ENCODE measurements at places on chromosomes 4 and X. TPM values are rescaled to one million over a fixed set of nuclear protein-coding genes. Genes with fewer than 3 reads are reported as not detected.
A peak's percentile ranks its signal among the peaks of the same experiment; 100 is the strongest.

Gene CFAP47
- total RNA-seq = not detected

Gene SPATA18
- not detected for total RNA-seq

Gene TLL1
- not detected for total RNA-seq

Gene SNCA
- total RNA-seq = 1.0 TPM

Gene OPRPN
- not detected for total RNA-seq

Gene TMPRSS11F
- total RNA-seq = not detected

Gene GLRA2
- total RNA-seq = not detected

Gene USP9X
- total RNA-seq = 60.0 TPM

Gene KLB
- not detected for total RNA-seq

Gene RPS6KA3
- 27.7 TPM for total RNA-seq

Gene CABS1
- not detected for total RNA-seq

- DNase-seq = no peak
- no peak overlapping the region for H3K27ac ChIP-seq
- H3K4me3 ChIP-seq = no peak overlapping the region
- H3K36me3 ChIP-seq = no peaks in the 10 kb centered on the region
- no peaks in the 10 kb centered on the region for H3K27me3 ChIP-seq
These were observed 80.4 kb upstream of the GRPR start for GRCh38 chrX:16042980-16043379.

DNA sequence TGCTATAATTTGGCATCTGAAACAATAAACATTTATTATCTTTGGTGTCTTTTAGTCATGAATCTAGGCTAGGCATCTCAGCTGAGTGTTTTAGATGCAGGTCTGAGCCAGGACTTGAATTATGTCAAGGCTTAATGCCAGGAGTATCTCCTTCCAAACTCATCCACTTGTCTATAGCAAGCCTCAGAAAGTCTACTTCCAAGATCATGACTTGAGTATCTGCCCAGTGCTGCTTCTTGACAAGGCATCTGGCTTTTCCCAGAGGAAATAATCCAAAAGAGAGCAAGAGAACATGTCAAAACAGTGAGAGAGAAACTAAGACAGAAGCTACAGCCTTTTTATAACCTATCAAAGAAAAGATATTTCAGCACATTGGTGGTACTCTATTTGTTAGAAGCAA is 1052.1 kb upstream of the PCDH10 start:
- H3K4me1 ChIP-seq = no peaks in the 10 kb centered on the region
- H3K27me3 ChIP-seq = no peaks in the 10 kb centered on the region
- H3K36me3 ChIP-seq = no peaks in the 10 kb centered on the region
- no peak for DNase-seq
- no peak overlapping the region for H3K27ac ChIP-seq

- H3K36me3 ChIP-seq = no peaks in the 10 kb centered on the region
- H3K27ac ChIP-seq = no peak overlapping the region
- DNase-seq = no peak
- H3K4me1 ChIP-seq = peaks cover 5% of the 10 kb centered on the region
- H3K27me3 ChIP-seq = no peaks in the 10 kb centered on the region
These were observed 175.0 kb upstream of the BCOR start for GRCh38 chrX:40272776-40273175.

DNA sequence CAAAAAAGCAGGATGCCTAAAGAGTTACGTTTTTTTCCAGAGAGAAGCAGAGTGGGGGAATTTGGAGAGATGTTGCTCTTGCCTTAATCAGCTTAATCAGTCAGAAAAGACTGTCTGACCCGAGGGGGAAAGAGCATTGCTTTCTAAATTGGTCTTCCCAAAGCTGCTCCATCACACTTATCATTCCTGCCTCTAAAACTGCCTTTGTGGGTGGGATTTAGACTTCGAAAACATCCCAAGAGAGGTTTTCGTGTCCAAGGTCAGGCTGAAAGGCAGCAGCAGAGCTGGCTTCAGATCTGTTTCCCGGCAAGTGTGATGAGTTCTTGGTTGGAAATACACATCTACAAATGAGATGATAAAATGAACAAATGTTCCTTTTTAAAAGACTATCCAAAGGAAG is 155.2 kb downstream of the SH2D1A start:
- no peak for DNase-seq
- no peaks in the 10 kb centered on the region for H3K36me3 ChIP-seq
- H3K4me3 ChIP-seq = no peak overlapping the region
- H3K27me3 ChIP-seq = no peaks in the 10 kb centered on the region

- no peaks in the 10 kb centered on the region for H3K36me3 ChIP-seq
- H3K27me3 ChIP-seq = no peaks in the 10 kb centered on the region
- no peaks in the 10 kb centered on the region for H3K4me1 ChIP-seq
- no peak overlapping the region for H3K4me3 ChIP-seq
- H3K27ac ChIP-seq = no peak overlapping the region
- DNase-seq = no peak
These were observed 453.1 kb downstream of the CCSER1 start for GRCh38 chr4:90580326-90580725.

DNA sequence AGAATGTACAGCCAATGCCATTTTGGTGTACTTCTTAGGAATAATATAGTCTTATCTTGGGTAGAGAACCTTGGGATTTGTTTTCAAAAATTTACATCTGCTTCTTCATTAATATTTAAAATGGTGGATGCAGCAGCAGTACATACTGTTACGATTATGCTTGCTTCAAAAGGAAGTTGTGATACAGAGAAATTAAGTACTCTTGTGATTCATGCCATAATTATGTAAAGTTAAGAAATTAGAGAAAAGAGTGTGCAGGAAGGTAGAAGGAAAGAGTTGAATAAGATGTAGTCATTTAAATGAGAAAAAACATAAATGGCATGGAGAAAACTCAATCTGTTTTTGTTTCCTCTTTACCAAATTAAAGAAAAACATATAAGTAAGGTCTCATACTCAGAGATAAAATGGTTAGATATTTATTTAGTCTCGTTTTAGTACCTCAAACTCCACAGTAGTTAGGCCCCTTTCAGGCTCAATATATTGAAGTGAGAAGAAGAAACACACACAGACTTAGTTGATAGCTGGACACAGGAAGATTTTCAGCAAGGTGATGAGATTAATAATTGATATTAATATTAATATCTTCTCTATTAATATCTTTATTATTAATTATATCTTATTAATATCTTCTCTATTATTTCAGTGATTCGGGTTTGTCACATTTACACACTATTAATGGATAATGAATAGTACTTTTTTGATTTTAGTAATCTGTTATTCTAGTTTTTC is 70.1 kb upstream of the HPGD start:
- no peaks in the 10 kb centered on the region for H3K27me3 ChIP-seq
- no peak overlapping the region for H3K27ac ChIP-seq
- H3K4me1 ChIP-seq = peaks cover 7% of the 10 kb centered on the region
- H3K4me3 ChIP-seq = no peak overlapping the region

DNA sequence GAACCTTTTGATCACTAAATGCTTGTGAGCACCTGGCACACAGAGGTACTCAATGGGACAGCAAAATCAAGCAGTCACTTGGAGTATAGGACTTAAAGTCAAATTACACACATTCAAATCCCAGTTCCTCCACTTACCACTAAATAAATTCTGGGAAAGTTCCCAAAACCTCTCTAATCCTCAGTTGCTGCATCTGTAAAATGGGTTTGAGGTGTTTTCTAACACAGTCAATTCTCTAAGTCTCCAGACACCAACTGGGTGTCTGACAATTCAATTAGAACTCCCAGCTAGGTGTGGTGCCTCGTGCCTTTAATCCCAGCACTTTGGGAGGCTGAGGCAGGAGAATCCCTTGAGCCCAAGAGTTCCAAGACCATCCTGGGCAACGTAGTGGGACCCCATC is 19.0 kb downstream of the QDPR start:
- peaks cover 15% of the 10 kb centered on the region for H3K4me1 ChIP-seq
- no peak overlapping the region for H3K27ac ChIP-seq
- H3K27me3 ChIP-seq = no peaks in the 10 kb centered on the region
- no peak overlapping the region for H3K4me3 ChIP-seq
- no peak for DNase-seq

GRCh38 chrX:109632906-109633504 is 8.0 kb upstream of the KCNE5 start:
- H3K27ac ChIP-seq = no peak overlapping the region
- DNase-seq = no peak
- no peaks in the 10 kb centered on the region for H3K4me1 ChIP-seq
- peaks cover 3% of the 10 kb centered on the region for H3K36me3 ChIP-seq

- H3K4me1 ChIP-seq = no peaks in the 10 kb centered on the region
- H3K36me3 ChIP-seq = no peaks in the 10 kb centered on the region
- no peak for DNase-seq
- H3K27ac ChIP-seq = no peak overlapping the region
- H3K27me3 ChIP-seq = no peaks in the 10 kb centered on the region
These were observed 15.5 kb downstream of the ZNF185 start for GRCh38 chrX:152913346-152913745.

DNA sequence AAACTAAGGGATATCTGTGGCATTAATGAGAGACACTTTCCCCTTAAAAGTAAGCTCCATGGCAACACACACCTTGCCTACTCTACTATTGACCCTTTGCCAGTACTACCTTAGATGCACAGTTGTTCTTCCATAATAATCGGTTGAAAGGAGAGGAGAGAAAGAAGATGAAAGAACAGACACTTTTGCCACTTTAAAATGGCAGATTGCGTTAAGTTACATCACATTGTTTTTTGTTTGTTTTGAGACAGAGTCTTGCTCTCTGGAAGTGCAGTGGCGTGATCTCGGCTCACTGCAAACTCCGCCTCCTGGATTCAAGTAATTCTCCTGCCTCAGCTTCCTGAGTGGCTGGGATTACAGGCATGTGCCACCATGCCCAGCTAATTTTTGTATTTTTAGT is 239.8 kb downstream of the SCFD2 start:
- DNase-seq = no peak
- no peak overlapping the region for H3K27ac ChIP-seq
- peaks cover 16% of the 10 kb centered on the region for H3K36me3 ChIP-seq
- peaks cover 13% of the 10 kb centered on the region for H3K4me1 ChIP-seq

- H3K4me1 ChIP-seq = no peaks in the 10 kb centered on the region
- H3K27me3 ChIP-seq = no peaks in the 10 kb centered on the region
- H3K27ac ChIP-seq = no peak overlapping the region
- no peak for DNase-seq
- H3K36me3 ChIP-seq = peaks cover 7% of the 10 kb centered on the region
- no peak overlapping the region for H3K4me3 ChIP-seq
These were observed 60.9 kb downstream of the CLOCK start for GRCh38 chr4:55485821-55486220.

GRCh38 chr4:173231916-173232315 is 63.3 kb downstream of the GALNT7 start:
- no peak overlapping the region for H3K27ac ChIP-seq
- H3K4me1 ChIP-seq = peaks cover 4% of the 10 kb centered on the region
- no peaks in the 10 kb centered on the region for H3K27me3 ChIP-seq
- no peak for DNase-seq
- no peak overlapping the region for H3K4me3 ChIP-seq

- no peaks in the 10 kb centered on the region for H3K27me3 ChIP-seq
- peak overlapping the region; percentile 89 for H3K27ac ChIP-seq
- H3K4me1 ChIP-seq = peaks cover 37% of the 10 kb centered on the region
- H3K4me3 ChIP-seq = peak overlapping the region; percentile 85
- no peak for DNase-seq
- no peaks in the 10 kb centered on the region for H3K36me3 ChIP-seq
These were observed 931 bp downstream of the DDX60 start for GRCh38 chr4:168317621-168318020.

DNA sequence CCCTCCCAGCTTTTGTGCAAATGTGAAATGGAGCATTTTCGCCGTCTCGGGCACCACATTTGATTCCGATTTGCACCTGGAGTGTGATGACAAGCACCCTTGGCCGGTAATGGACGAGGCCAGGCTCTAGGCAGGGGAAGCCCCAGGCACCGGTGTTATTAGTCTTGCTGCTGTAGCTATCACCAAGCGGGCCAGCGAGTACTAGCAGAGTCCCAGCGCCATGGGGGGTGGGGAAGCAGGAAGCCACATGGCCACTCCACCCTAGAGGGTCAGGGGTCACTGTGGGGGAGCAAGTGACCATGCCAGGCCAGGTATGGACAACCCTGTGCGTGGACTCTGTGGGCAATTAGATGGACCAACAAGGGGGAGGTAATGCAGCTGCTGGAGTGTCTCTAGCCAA is 88.8 kb downstream of the CPZ start:
- DNase-seq = no peak
- H3K36me3 ChIP-seq = no peaks in the 10 kb centered on the region
- H3K4me1 ChIP-seq = no peaks in the 10 kb centered on the region
- no peak overlapping the region for H3K27ac ChIP-seq
- no peak overlapping the region for H3K4me3 ChIP-seq

DNA sequence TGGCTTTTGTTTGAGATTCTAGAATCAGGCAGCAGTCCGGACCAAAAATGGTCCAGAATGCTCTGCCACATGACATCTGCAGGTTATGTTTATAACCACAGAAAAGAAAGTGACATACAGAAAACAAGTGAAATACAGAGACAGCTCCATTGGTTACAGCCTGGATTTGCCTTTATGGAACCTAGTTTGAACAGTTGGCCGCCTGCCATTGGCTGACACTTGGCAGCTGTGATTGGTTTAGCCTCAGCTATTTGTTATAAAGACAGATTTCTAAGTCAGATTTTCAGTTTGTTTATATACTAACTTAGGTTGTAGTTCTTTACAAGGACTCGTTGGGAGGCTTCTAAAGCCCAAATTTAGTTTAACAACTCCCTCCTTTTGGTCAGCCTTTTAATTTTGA is 40.8 kb upstream of the IL9R start:
- peaks cover 2% of the 10 kb centered on the region for H3K27me3 ChIP-seq
- H3K36me3 ChIP-seq = peaks cover 4% of the 10 kb centered on the region
- no peak overlapping the region for H3K27ac ChIP-seq
- DNase-seq = no peak

GRCh38 chr4:99947190-99947578 is 766 bp upstream of the DNAJB14 start:
- peaks cover 32% of the 10 kb centered on the region for H3K36me3 ChIP-seq
- H3K27me3 ChIP-seq = no peaks in the 10 kb centered on the region
- H3K4me1 ChIP-seq = peaks cover 49% of the 10 kb centered on the region
- no peak overlapping the region for H3K4me3 ChIP-seq
- H3K27ac ChIP-seq = no peak overlapping the region
- DNase-seq = no peak

DNA sequence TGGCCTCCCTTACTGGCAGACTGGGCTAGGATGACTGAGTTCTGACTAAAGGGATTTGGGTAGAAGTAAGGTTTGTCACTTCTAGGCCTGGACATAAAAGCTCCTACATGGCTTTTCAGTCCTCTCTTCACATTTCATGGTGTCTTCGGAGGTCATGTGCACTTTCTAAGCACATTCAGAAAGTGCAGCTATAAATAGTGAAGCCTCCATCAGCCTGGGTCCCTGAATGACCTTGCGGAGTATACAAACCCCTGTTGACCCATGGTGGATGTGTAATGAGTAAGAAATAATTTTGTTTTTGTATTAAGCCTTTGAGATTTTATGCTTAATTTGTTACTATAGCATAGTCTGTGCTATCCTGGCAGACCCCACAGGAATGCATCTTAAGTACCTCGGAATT is 154.0 kb downstream of the STOX2 start:
- no peak for DNase-seq
- H3K4me3 ChIP-seq = no peak overlapping the region

GRCh38 chr4:146495269-146495668 is 26.5 kb downstream of the SLC10A7 start:
- H3K4me3 ChIP-seq = no peak overlapping the region
- H3K27ac ChIP-seq = no peak overlapping the region
- no peak for DNase-seq
- no peaks in the 10 kb centered on the region for H3K27me3 ChIP-seq
- H3K4me1 ChIP-seq = peaks cover 17% of the 10 kb centered on the region

GRCh38 chr4:75733369-75733768 is 9.0 kb downstream of the USO1 start:
- H3K36me3 ChIP-seq = peaks cover 19% of the 10 kb centered on the region
- no peak overlapping the region for H3K27ac ChIP-seq

GRCh38 chrX:40891798-40892197 is 156.5 kb upstream of the MED14 start:
- no peak for DNase-seq
- no peak overlapping the region for H3K27ac ChIP-seq
- H3K4me3 ChIP-seq = no peak overlapping the region
- no peaks in the 10 kb centered on the region for H3K27me3 ChIP-seq
